ENCODE measurements at places on chromosomes 5 and 9.
A peak's percentile ranks its signal among the peaks of the same experiment; 100 is the strongest.

DNA sequence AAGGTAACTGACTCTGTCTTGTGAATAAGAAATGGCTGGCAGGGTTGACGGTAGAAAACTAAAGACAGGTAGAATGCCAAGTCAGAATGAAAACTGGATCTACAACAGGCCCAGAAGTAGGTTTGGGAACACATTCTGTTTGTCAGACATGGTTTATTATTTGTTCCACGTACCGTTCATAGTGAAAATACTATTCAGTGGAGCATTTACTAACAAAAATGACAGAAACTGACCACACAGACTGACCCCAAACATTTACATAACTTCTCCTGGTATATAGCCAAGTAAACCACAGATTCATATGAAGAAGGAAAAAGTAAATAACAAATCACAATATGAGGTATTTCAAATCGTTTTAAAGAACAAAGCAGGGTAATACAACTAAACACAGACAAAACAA is 73.7 kb downstream of the SLC38A9 start:
- no peak for DNase-seq

GRCh38 chr5:168443950-168444700 is 42.1 kb upstream of the RARS1 start:
- no peak for DNase-seq

DNA sequence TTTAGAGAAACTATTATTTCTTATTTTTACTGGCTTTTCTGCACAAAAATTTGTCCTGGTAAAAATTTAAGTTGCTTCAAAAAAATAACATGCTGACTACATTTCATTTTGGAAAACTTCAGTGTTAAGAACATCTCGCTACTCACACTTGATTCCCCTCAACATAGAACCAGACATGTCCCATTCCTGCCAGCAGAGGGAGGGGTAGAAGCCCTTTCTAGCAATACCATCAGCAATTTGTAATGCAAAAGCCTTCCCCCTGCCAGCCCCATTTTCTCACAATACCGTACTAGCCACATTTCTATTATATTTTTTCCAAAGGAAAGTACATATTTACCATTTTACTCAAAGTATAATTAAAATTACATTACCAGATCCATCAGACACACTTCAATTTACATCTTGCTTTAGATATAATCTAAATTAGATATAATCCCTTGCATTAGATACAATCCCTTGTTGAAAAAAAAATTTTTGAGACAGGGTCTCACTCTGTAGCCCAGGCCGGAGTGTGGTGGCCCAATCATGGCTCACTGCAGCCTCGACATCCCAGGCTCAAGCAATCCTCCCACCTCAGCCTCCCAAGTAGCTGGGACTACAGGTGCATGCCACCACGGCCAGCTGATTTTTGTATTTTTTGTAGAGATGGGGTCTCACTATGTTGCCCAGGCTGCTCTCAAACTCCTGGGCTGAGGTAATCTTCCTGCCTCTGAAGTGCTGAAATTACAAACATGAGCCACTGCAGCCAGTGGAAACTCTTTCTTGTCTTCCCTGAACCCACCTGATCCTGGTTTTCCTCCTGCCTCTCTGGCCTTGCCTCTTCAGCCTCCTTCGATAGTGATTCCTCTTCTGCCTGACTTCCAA is 39.6 kb upstream of the IDNK start:
- peak; percentile 74 for DNase-seq

DNA sequence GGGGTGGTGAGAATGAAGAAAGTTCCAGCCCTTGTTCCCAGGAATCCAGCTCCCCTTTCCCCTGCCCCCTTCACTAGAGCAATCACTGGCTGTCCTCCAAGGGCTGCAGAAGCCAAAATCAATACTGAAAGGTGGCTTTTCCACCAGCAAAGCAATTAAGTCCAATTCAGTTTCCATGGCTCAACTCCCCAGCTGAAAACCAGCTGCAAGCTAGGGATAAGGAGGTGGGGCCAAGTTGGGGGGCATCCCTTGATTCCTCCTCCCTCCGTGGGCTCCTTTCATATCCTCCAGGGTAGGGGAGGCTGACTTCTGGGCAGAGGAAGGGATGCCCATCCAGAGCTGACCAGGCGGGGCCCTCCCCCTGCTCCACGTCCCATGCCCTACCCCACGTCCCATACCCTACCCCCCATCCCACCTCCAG is 22.7 kb downstream of the CAMK2A start:
- DNase-seq: no peak

GRCh38 chr9:91580136-91580535 is 156.5 kb upstream of the NFIL3 start:
- DNase-seq: no peak

DNA sequence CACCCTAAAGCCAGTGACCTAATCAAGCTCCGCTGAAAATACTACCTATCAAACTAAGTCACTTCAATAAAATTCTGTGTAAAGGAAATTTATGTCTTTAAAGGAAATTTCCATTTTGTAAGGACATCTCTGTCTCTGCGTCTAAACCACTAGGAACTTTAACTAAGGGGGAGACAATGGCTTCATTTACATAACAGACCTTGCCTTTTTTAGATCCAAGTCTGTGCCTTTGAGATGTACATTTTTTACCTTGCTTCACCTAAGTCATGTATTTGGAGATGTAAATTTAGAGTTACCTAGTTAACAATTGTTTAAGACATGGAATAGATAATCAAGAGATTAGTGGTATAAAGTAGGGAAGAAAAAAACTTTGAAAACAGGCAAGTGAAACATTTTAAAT is 10.2 kb upstream of the GLT6D1 start:
- DNase-seq: no peak

DNA sequence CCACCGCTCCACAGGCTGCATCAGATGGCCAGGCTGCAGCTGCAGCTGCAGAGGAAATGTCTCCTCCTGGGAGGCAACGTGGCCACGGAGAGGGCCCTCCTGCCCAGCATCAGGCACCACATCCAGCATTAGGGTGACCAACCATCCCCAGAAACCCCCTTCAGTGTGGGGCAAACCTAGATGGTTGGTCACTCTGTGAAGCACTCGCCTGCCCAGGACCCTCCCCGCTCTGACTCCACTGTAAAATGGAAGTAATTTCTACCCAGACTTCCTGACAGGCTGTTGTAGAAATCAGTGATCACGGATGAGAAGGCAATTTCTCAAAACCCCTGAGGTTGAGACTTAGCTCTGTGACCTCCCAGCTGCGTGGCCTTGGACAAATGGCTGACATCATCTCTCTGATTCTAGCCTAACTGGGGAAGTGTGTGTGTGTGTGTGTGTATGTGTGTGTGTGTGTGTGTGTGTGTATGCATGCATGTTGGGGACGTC is 31.6 kb downstream of the B4GALT1 start:
- peak; percentile 43 for DNase-seq

DNA sequence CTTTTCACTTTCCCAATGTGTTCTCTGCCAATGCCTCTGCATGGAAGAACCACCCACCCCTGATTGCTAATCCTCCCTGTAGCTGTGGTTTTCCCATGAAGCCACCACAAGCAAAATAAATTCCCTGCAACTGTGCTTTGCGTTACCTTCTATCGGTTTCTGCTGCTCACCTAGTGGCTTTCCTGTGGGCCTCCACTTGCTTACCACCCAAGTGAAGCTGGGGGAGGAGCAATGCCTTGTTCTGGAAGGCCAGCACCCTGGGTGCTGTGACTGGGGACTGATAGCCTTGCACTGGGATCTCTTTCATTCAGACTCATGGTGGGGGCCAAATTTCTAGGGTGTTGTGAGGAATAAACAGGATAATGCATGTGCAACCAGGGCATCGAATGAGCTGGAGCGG is 56.3 kb upstream of the GDNF start:
- DNase-seq: no peak

- DNase-seq: no peak
Observed at GRCh38 chr9:134688231-134688630, 46.6 kb downstream of the COL5A1 start.

- peak; percentile 79 for DNase-seq
Observed at GRCh38 chr5:93607367-93608258, 24.6 kb downstream of the NR2F1 start.

- no peak for DNase-seq
Observed at GRCh38 chr5:17096952-17097695, 120.3 kb upstream of the BASP1 start.

DNA sequence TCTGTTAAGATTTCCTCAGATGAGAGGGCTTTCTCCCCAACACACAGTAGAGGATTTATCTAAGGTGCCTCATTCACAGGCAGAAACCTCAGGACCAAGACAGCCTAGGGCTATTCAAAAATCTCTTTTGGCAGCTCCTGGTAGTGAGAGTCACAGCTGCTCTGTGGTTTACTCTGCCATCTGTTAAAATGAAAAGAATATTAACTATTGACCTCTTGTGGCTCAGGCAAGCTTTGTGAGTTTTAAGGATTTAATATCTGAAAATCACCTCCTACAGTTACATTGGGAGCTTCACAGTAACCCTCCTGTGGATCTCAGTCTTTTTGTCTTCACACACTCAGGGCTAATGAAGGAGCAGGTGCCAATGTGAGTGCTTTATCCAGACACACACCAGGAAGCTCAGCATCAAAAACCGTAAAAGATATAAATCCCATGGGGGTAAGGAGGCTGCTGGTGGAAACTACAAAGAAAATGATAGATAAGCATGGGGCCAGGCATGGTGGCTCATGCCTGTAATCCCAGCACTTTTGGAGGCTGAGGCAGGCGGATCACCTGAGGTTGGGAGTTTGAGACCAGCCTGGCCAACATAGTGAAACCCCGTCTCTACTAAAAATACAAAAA is 29.7 kb downstream of the PPP1R2B start:
- no peak for DNase-seq

DNA sequence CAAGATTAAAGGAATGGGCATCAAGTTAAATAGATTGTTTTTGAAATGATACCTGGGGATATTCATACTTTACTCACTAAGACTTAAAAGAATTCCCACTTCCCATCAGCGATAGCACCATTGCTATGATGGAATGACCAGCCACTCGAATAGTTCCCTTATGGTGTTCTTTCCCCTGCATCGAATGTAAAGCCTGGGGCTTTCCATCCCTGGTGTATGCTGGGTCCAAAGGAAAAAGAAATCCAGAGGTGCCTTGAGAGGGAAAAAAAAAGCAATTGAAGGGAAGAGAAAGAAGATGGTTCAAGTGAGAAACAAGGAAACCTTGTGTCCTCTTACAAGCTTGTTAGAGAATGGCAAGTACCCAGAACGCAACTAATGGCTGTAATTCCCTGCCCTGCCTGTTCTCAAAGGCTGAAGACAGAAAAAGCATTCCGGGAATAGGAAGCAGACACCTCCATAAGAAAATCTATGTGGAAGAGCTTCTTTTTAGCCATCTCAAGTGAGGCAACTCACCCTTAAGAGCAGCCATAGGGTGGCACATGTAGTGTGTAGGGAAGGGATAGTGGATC is 351.1 kb upstream of the DAB2 start:
- no peak for DNase-seq

GRCh38 chr9:77956555-77956954 is 75.1 kb downstream of the GNAQ start:
- no peak for DNase-seq

DNA sequence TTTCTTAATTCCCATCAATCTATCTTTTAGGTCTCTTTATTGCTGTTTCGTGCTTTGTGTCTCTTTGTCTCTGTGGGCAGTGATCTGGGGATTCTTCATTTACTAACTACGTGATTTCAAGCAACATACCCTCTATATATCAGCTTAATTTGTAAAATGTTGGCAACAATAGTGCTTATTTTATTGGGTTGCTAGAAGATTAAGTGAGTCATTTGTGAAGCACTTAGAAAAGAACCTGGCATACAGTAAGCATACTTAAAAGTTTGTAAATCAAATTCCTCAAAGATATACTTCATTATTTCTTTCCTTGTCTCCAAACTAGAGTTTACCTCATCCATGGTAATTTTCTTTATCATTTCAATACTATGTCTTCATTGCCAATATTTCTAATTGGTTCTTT is 669.7 kb downstream of the MAT2B start:
- no peak for DNase-seq

DNA sequence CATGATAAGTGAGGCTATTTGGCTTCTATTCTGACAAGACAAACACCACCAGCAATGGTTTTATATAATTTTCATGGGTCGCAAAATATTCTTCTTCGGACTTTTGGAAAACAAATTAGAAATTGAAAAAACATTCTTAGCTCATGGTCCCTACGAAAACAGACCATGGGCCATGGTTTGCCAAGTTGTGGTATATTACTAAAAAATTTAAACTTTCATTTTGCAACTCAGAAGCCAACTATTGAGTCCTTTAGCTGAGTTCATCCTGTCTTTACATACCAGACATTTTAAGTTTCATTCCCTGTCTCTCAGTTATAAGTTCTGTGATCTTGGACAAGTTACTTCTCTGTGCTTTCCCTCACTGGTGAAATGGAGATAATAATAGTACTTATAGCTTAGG is 198.1 kb downstream of the CSNK1G3 start:
- DNase-seq: no peak

DNA sequence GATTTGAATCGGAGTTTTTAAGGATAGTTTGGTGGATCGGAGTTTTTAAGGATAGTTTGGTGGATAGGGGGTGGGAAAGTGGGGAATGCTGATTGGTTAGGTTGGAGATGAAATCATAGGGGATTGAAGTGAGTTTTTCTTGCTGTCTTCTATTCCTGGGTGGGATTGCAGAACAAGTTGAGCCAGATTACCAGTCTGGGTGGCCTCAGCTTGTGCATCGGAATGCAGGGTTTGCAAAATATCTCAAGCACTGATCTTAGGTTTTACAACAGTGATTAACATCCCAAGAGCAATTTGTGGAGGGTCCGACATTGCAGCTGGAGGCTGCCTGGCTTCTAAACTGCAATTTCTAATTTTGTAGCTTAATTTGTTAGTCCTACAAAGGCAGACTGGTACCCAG is 23.1 kb upstream of the NXNL2 start:
- no peak for DNase-seq

- DNase-seq: no peak
Observed at GRCh38 chr5:79794347-79794746, 104.7 kb downstream of the CMYA5 start.

GRCh38 chr5:125583321-125584139 is 837.1 kb upstream of the ZNF608 start:
- DNase-seq: no peak

- no peak for DNase-seq
Observed at GRCh38 chr5:102018690-102019089, 277.4 kb downstream of the SLCO4C1 start.

GRCh38 chr5:146055432-146055831 is 49.9 kb downstream of the PLAC8L1 start:
- no peak for DNase-seq

GRCh38 chr9:34177593-34178435 is 1.0 kb upstream of the UBAP1 start:
- no peak for DNase-seq

- DNase-seq: no peak
Observed at GRCh38 chr9:20244271-20244670, 378.0 kb downstream of the MLLT3 start.

- DNase-seq: no peak
Observed at GRCh38 chr5:160463740-160464465, 42.2 kb downstream of the PTTG1 start.

DNA sequence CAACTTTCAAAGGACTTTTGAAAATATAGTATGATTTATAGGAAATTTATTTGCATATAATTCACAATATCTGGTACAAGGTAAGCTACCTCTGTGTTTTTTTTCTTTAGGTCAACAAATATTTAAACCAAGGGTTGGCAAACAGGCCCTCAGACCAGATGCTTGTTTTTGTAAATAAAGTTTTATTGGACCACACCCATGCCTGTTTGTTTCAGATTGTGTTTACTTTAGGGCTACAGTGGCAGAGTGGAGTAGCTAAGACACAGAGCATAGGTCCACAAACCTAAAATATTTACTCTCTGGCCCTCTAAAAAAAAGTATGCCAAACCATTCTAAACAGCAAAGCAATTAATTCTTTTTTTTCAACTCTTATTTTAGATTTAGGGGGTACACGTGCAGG is 119.7 kb upstream of the CCDC152 start:
- DNase-seq: no peak

- peak; percentile 99 for DNase-seq
Observed at GRCh38 chr9:113368982-113369854, 7.6 kb downstream of the HDHD3 start.

All from hematopoietic multipotent progenitor cell treated with erythropoietin and hydrocortisone succinate and interleukin-3 and kit ligand, for 6 days (in vitro differentiated cells).